Activated CD4-positive, alpha-beta T cell treated with anti-CD3 and anti-CD28 coated beads, Interleukin-2, amount 10 ng/mL, durations not matched to agents 7 days and 5 days (primary cell): ENCODE measurements at places on chromosomes 12 and 14. TPM values are rescaled to one million over a fixed set of nuclear protein-coding genes. Genes with fewer than 3 reads are reported as not detected.
A peak's percentile ranks its signal among the peaks of the same experiment; 100 is the strongest.

The LMNTD1 gene
- total RNA-seq: not detected

DNA sequence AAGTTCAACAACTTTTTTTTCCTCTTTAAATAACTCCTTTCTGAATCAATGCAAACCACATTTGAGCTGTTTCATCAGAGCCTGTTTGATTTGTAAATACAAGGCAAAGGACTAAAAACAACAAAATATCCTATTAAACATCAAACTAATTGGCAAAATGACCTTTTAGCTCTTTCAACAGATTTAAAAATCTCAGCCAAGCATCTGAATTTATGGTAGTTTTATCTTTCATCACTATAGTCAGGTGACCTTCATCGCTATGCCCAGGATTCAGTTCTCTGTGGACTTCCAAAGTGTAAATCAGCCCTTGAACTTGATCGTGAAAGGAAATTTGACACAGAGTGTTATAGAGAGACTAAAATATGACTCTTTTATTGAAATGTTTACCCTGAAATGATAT, 1554.5 kb upstream of the FLRT2 start:
- no peak for DNase-seq

The GPD1 gene
- total RNA-seq: 0.37 TPM

DNA sequence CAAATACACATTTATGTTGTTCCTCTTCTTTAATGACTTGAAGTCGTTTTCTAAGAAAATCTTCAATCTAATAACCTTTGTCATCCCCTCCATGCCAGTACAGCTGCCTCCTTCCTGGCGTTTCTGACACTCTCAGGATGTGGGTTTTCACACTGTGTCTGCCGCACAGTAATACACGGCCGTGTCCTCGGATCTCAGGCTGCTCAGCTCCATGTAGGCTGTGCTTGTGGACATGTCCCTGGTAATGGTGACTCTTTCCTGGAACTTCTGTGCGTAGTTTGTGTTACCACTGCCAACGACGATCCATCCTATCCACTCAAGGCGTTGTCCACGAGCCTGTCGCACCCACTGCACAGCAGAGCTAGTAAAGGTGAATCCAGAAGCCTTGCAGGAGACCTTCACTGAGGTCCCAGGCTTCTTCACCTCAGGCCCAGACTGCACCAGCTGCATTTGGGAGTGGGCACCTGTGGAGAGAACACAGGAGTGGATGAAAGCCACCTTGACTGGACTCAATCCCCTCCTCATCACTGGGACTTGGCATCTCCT, 1095.9 kb downstream of the TMEM121 start:
- DNase-seq: peak; percentile 47

- DNase-seq: no peak
These were observed 231.3 kb downstream of the SSPN start for GRCh38 chr12:26426652-26427051.

DNA sequence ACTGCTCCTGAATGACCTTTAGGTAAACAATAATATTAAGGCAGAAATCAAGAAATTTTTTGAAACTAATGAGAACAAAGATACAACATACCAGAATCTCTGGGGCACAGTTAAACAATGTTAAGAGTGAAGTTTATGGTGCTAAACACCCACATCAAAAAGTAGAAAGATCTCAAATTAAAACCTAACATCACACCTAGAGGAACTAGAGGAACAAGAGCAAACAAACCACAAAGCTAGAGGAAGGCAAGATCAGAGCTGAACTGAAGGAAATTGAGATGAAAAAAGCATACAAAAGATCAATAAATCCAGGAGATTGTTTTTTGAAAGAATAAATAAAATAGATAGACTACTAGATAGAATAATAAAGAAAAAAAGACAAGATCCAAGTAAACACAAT, 7.2 kb downstream of the OR8S1 start:
- DNase-seq: no peak
